Thoracic aorta (tissue), 2 donors: ENCODE measurements at places on chromosomes 7 and 10. TPM values are rescaled to one million over a fixed set of nuclear protein-coding genes. Genes with fewer than 3 reads are reported as not detected.
A peak's percentile ranks its signal among the peaks of the same experiment; 100 is the strongest.

- peaks cover 20% of the 10 kb centered on the region for H3K4me1 ChIP-seq
- H3K27ac ChIP-seq, result no peak overlapping the region
- H3K27me3 ChIP-seq, result no peaks in the 10 kb centered on the region
- no peaks in the 10 kb centered on the region for H3K36me3 ChIP-seq
These were observed 137.9 kb upstream of the LYZL1 start for GRCh38 chr10:29151005-29151404.

DNA sequence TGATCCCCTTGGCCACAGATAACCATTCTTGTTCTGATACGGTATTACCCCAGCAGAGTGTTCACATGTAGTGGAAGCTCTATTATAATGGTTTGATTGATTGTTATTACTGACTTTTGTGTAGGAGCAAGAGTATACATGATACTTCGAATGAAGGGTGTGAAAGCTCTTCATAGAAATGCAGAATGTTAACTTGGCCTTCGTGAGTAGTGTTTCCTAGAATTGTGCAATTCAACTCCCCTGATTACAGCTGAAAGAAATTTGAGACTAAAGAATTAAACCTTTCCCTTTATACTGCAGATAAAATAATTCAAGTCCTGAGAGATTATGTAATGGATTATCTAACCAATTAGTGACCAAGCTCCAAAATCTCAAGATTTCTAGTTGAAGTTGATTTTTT, 38.2 kb downstream of the MKLN1 start:
- DNase-seq, result no peak
- no peaks in the 10 kb centered on the region for H3K27me3 ChIP-seq
- H3K27ac ChIP-seq, result no peak overlapping the region
- no peaks in the 10 kb centered on the region for H3K36me3 ChIP-seq
- peaks cover 43% of the 10 kb centered on the region for H3K4me1 ChIP-seq

- no peak overlapping the region for H3K4me3 ChIP-seq
- H3K27me3 ChIP-seq, result no peaks in the 10 kb centered on the region
- no peaks in the 10 kb centered on the region for H3K36me3 ChIP-seq
- peaks cover 11% of the 10 kb centered on the region for H3K4me1 ChIP-seq
- DNase-seq, result no peak
- no peak overlapping the region for H3K27ac ChIP-seq
These were observed 77.9 kb downstream of the GRB10 start for GRCh38 chr7:50704844-50705243.

DNA sequence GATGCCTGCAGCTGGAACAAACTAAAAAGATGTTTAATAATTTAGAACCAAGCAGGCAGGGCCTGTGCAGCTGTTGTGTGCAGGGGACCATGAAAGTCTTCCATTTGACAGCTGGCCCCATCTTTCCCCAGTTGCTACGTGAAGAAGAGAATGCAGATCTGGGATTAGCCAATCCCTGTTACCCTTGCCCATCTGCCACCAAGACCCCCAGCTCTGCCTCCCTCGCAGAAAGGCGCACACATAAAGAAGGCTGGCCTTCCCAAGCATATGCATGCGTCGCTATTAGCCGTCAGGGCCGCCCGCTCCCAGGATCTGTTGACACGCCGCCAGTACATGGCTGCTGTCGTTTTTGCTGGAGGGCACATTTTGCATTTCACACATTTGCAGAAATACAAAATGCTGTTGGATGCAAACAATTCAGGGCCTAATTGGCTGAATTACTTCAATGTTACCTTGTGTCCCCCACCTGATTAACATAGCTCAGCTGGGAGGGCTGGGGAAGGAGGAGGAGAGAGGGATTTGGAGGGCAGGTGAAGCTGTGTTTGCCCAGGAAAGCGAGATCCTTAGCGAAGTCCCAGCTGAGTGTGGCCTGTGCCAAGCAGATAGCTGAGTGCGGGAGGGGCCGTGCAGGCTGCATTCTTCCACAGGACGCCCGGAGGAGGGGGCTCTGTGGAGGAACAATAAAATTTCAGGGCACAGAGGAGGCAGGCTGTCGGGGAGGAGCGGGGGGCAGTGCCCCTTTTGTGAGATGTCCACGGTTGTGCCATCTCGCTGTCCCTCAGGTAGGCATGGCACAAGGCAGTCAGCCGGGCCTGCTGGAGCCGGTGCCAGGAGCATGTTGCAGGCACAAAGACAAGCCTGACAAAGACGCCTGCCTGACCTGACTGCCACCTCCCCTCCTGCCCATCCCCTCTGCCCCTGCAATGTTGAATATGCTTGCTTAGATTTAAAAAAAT, 443.0 kb upstream of the MKI67 start:
- H3K36me3 ChIP-seq, result no peaks in the 10 kb centered on the region
- no peak overlapping the region for H3K4me3 ChIP-seq
- DNase-seq, result no peak

HOXA5 gene
- 1.2 TPM for total RNA-seq

DNA sequence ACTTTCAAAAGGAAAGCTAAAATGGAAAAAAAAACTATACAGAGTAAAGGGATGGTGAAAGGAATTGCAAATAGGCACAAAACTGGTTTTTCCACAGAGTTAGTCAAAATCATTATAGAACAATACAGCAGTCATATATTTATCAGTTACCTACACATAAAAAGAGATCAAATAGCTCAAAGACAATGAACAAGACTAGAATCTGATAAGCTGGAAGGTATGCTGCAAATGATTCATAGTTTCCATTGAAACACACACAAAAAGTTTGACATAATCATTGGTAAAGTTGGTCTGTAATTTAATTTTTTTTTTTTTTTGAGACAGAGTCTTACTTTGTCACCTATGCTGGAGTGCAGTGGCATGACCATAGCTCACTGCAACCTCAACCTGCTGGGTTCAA, 92.4 kb upstream of the SGCE start:
- no peak overlapping the region for H3K4me3 ChIP-seq
- no peaks in the 10 kb centered on the region for H3K27me3 ChIP-seq
- no peaks in the 10 kb centered on the region for H3K36me3 ChIP-seq

- H3K27me3 ChIP-seq, result no peaks in the 10 kb centered on the region
- peaks cover 9% of the 10 kb centered on the region for H3K4me1 ChIP-seq
- peak overlapping the region; percentile 90 for H3K4me3 ChIP-seq
These were observed 608 bp downstream of the HHEX start for GRCh38 chr10:92690211-92690914.

GRCh38 chr7:84339306-84339705, 144.7 kb upstream of the SEMA3A start:
- H3K4me1 ChIP-seq, result no peaks in the 10 kb centered on the region
- no peak for DNase-seq
- H3K4me3 ChIP-seq, result no peak overlapping the region

DNA sequence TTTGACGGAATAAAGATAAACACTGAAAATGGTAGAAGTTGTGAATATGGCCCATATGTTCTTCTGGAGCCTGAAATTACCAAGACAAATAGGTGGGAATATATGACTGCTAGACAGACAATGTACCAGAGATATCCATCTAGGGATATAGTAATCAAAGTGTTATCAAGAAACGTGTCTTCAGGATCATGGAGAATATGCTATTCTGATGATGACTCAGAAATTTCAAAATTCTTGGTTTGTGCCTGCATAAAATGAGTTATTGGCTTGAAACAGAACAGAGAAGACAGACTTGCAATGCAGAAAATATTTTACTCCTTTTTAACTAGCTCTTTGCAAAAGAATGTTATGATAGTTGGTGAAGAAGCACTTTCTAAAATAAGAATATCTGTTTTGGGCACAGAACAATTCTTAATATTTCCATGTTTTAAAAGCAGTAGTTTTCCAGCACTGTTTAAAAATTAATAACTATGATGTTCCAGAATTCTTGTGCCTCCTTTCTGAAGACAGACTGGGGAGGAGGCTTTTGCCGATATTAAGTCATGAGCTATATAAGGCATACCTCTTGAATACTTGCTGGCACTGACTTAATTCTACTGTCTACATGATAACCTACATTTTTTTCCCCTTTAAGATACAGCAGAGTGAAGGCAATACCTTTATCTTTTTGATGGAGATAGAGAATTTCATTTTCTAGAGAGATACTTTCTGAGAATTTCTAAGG, 34.4 kb upstream of the CABCOCO1 start:
- no peak for DNase-seq
- H3K4me3 ChIP-seq, result no peak overlapping the region
- no peaks in the 10 kb centered on the region for H3K36me3 ChIP-seq

- H3K27me3 ChIP-seq, result no peaks in the 10 kb centered on the region
- peaks cover 21% of the 10 kb centered on the region for H3K4me1 ChIP-seq
- H3K36me3 ChIP-seq, result no peaks in the 10 kb centered on the region
- DNase-seq, result no peak
- H3K4me3 ChIP-seq, result no peak overlapping the region
These were observed 182.9 kb downstream of the DOCK4 start for GRCh38 chr7:112023282-112023681.
